Stimulated activated naive CD4-positive, alpha-beta T cell treated with Interleukin-2 at 50 U/mL for 16 hours (primary cell): ENCODE measurements at places on chromosomes 5 and 9.
A peak's percentile ranks its signal among the peaks of the same experiment; 100 is the strongest.

DNA sequence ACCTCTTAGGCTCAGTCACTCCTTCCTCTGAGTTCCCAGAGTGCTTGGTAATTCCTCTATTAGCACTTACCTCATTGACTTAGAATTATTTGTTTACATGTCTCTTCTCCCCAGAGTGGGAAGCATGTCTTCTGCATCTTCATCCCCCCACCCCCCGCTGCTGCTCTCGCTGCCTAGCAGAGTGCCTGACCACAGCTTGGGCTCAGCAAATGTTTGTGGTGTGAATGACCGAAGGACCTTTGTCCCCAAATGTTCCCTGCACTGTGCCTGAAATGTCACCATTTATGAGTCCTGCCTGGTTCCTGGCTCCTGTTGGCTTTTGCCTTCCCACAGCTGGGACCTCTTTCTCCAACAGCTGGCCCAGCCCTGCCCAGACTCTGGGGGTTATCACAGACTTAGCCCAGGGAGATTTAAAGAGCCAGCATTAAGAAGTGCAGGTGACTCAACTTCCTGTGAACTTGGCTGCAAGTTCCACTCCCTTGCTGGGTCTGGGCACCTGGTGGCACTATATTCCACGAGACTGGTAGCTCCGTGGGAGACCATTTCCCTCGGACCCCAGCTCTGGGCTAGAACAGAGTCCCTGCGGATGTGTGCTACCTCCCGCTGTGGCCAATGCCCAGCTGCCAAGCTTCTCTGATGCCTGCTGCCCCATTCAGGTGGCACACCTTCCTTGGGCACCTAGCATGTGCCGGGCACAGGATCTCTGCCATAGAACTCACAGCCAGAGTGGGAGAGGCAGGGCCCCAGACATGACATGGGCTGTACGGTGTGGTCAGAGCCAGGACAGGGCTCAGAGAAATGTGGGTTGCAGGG is 1.8 kb upstream of the HMCN2 start:
- no peak for DNase-seq

DNA sequence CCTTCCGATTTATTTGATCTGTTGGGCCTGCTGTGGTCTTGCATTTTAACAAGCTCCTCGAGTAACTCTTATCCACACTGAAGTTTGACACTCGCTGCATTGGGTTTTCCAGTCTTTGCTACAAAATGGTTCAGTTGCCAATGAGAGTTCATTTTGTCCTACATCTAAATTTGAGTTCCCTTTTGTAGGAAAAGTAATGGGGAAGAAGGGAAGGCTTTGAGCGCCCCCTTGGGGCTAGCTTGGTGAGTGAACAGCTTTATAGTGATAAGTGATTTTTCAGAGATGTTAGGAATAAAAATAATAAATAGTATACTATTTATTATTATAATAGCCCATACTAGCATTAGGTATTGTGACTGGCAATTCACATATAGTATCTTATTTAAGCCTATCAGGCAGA is 89.9 kb upstream of the GNAQ start:
- peak; percentile 20 for DNase-seq

GRCh38 chr5:180206993-180207392 is 2.0 kb downstream of the RASGEF1C start:
- DNase-seq, result no peak

DNA sequence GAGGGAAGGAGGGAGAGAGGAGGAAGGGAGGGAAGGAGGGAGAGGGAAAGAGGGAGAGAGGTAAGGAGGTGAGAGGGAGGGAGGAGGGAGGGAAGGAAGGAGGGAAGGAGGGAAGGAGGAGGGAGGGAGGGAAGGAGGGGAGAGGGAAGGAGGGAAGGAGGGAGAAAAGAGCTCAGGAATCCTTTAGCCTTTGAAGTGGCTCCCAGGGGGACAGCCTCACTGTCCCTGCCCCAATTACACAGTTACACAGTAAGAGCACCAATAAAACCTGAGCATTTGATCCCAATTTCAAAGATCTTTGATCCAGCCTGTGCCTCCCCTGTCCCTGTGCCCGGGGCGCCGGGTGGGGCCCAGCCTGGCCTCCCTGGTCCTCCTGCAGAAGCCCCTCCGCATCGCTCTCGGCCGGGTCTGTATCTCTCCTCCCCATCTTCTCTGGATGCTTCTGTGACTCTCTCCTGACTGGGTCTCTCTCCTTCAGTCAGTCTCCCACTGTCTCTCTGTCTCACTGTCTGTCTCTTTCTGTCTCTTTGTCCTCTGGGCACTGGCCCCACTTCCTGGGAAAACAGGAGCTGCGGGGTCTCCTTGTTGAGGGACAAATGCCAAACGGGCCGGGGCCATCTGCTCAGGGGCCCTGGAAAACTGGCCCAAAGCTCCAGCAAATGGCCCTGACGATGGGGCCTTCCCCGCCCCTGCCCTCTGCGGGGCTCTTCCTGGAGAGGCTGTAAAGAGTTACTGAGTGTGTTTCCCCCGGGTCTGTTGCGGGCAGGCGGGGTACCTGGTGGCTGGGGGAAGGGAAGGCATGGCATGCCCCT is 54.2 kb upstream of the EGFL7 start:
- DNase-seq, result no peak

GRCh38 chr9:93098236-93098946 is 2.4 kb downstream of the CARD19 start:
- peak; percentile 60 for DNase-seq

DNA sequence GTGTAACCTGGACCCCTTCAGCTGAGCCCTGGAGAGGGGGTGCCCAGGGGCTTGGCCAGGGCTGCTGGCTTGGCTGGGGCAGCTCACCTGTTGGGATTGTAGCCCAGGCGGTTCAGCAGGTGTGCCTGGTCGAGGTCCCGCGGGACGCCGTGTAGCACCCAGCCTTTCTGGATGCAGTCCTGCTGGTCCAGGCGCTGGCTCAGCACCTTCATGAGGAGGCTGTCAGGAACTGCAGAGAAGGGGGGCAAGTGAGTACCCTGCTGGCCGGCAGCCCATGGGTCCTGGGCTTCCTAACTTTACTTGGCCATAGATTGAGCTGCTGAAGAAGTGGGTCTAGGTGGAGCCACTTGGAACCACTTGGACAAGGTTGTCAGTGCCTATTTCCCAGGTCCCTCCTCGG is 85.5 kb downstream of the AK8 start:
- no peak for DNase-seq

GRCh38 chr9:97811533-97812246 is 41.3 kb upstream of the FOXE1 start:
- no peak for DNase-seq

DNA sequence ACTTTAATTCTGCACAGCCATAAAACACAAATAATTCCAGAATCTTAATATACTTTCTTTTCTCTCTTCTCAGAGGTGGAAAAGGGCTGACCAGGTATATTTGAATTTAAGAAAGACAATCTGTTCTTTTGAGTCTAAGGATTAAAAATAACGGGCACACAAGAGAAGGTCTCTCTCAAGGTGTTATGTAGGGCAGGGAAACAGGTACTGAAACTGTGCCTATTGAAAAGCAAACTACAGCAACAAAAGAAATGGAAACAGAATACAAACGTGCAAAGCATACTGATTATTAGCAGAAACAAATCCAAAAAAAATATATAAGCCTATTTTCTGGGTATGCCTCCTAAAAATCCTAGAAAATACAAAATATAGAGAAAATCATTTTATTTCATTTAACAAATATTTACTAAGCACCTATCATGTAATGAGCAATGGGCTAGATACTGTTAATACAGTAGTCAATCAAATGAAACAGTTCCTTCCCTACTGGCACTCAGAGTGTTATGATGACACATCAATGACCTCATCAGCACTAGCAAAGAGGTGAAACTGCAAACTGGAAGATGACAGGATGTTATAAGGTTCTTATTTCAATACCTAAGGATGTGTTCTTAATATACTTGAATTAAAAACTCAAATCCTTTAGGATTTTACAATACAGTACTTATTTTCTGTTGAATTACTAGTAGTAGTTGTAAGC is 87.7 kb downstream of the AUH start:
- DNase-seq, result no peak

DNA sequence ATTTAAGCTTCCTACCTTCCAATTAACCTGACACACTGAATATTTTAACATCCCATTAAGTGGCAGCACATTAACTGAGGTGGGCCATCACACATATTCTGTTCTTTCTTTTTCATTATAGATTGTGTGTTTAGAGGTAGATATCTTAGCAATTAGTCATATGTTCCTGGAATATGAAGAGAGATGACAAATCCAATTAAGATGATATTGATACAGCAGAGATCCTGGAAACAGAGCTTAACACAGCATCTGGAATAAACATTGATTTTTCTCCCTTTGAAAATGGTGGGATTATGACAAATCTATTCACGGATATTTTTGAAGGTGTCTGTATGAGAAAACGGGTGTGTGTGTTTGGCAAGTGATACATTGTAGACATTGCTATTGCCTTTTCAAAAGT is 448.0 kb downstream of the CDH10 start:
- no peak for DNase-seq

- DNase-seq, result peak; percentile 26
Measured at GRCh38 chr9:131732636-131733289, 7.1 kb downstream of the RAPGEF1 start.

GRCh38 chr5:76384189-76384588 is 18.9 kb upstream of the IQGAP2 start:
- DNase-seq, result no peak

- no peak for DNase-seq
Measured at GRCh38 chr5:1110307-1111240, 1.3 kb downstream of the SLC12A7 start.

DNA sequence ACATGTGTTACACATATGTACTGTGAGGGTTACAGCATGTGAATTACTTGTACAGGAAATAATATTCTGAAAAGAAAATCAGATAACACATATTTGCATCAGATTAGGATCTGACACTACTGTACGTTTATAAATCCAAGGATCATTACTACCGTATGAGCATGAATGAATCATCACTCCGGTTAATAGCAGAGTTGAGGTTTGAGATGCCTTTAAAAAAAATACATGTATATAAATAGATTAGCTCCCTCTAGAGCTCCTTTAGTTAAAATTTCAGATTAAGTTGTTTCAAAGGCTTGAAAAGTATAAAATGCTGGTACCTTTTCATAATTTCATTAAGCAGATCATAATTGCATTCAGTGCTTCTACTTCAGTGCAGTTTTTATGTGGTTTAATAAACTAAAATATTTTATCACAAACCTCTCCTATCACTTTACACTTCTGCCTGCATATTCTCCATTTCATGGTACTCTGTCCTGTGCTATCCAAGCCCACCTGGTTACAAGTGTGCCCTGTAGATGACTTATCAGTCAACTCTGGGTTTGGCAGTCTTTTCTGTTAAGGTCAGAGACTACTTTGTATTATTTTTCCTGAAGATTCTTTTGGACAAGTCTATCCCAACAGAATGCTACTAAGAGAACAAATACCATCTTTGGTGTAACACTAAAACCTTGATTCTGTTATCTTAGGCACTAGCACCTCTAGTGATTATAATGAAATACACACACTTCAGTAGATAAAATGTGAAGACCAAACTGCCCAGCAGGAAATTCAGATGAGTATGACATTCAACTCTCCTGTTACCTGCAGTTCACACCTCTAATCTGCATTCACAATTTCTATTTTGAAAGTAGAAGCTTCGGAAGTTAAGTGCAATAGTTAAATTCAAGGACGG is 48.0 kb upstream of the POU5F2 start:
- no peak for DNase-seq

- no peak for DNase-seq
Measured at GRCh38 chr5:90134892-90135291, 274.7 kb downstream of the CETN3 start.

DNA sequence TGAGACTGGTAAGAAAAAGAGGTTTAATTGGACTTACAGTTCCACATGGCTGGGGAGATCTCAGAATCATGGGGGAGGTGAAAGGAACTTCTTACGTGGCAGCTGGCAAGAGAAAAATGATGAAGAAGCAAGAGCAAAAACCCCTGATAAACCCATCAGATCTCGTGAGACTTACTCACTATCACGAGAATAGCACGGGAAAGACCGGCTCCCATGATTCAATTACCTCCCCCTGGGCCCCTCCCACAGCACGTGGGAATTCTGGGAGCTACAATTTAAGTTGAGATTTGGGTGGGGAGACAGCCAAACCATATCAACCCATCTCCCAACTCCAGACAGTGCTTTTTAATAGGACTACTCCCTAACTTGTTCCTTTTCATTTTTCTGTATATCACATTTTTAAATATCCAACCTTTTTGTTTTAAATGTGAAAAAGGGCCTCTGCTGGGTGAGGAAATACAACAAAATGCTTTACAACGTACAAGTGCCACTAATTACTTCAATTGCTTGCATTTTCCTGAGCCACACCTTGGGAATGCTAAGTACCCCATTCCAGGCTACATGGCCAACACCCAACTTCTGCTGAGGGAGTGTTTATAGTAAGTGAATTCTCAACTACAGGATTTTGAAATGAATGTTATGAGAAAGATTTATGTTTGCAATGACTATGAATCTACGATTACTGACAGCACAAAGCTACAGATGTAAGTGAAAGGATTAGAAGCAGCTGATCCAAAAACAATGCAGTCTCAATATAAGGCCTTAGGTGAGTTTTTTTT is 294.1 kb upstream of the CD180 start:
- DNase-seq, result no peak

DNA sequence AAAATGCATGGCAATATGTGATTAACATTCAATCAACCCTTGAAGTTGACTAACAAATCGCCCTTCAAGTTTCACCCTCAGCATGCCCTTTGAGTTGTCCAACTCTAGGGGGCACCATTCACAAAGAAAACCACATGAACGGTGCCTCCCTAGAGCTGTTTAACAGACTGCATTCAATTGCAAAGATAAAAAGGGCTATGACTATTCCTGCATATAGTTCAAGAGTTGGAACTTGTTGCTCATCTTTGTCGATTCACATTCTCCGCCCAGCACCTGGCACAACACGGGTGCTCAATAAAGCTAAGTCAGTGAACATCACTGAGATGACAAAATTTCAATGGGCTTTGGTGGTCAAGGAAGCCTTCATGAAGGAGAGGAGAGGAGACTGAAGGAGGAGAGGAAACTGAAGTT is 69.6 kb upstream of the SLC30A5 start:
- no peak for DNase-seq

GRCh38 chr9:99353408-99353807 is 131.3 kb downstream of the SEC61B start:
- no peak for DNase-seq

DNA sequence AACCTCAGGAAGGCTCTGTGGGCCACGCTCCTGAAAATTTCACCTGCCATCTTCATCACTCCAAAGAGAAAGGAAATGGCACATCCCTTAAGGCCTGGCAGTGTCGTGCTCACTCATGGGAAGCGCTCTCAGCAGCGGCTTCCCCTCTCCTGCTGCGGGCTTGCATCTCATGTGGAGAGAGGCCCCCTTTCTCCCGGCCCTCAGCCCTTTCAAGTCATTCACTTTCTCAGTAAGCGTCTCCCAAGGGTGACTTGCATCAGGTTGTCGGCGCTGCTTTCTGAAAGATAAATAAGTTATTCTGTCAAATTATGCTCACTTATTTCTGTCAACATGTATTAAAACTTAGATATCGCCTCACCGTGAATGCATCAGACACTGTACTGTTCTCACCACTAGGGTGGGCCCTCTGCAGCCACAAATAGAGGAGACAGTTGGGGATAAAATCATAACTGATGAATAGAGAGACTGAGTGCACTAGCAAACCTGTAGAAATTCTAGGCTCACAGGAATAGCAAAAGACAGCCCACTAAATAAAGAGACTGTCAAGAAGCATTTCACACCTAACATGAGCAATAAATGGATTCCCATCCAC is 174.6 kb downstream of the RFK start:
- no peak for DNase-seq
